ENCODE measurements at places on chromosomes 16 and 17.

- DNase-seq = no peak
These were observed 69.7 kb upstream of the RPL38 start for GRCh38 chr17:74133740-74134139.

GRCh38 chr16:78903843-78904242 lies 696.7 kb downstream of the MAF start:
- no peak for DNase-seq

GRCh38 chr16:74627506-74628220 lies 20.7 kb upstream of the GLG1 start:
- no peak for DNase-seq

DNA sequence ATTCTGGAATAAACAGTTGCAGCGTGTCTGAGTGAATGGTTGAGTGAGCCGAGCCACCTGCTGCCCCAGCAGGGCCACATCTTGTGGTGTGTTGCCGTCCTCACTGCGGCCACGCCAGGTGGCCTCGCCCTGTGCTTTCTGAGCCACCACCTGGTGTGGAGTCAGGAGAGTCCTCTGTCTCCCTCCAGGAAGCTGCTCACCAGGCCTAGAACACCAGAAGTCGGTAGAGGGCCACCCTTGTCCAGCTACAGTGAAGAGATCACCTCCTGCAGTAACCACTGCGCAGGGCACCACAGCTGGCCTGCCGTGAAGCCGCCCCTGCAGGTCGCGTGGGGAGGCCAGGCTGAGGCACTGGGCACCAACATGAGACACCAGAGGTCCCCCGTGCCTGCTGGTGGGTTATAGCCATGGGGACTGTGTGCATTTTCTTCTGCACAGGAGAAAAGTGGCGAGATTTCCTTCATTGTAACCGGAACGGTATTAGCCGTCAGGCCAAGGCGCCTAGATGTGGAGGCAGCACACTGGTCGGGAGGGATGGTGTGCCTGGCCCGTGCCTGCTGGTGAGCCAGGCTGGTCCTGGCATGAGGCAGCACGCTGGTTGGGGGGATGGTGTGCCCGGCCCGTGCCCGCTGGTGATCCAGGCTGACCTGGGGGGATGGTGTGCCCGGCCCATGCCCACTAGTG lies 28.9 kb upstream of the FOXK2 start:
- DNase-seq = no peak

DNA sequence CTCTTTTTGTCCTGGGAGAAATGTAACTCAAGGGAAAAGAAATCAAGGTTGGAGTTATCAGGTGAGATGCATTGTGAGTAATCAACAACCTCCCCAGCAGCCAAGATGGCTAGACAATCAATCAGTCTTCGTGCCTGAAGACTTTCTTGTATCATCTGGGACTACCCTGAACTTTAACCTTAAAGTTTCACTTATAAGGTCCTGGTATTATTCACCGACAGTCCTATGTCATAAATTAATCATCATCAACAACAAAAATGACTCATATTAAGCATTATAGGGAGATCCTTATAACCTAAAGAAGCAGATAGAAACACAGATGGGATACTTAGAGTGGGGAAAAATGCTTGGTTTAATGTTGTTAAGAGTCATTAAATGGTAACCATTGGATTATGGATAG lies 7.7 kb upstream of the TEKT3 start:
- DNase-seq = no peak

GRCh38 chr17:59257101-59257500 lies 36.8 kb downstream of the GDPD1 start:
- no peak for DNase-seq

DNA sequence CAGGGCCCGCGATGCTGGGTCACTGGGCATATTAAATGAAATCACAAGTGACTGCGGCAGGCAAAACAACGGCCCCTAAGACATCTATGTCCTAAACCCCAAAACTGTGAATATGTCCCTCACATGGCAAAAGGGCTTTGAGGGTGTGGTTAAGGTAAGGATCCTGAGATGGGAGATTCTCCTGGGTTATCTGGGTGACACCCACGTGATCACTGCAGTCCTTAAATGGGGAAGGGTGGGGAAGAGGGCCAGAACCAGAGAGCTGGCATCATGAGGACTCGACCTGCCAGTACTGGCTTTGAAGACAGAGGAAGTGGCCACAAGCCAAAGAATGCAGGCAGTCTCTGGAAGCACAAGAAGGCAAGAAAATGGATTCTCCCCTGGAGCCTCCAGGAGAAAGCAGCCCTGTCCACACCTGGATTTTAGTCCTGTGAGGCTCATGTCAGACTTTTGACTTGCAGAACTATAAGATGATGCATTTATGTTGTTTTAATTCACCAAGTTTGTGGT lies 12.5 kb downstream of the COTL1 start:
- DNase-seq = no peak

- no peak for DNase-seq
These were observed 7.8 kb downstream of the XYLT2 start for GRCh38 chr17:50353600-50354195.

DNA sequence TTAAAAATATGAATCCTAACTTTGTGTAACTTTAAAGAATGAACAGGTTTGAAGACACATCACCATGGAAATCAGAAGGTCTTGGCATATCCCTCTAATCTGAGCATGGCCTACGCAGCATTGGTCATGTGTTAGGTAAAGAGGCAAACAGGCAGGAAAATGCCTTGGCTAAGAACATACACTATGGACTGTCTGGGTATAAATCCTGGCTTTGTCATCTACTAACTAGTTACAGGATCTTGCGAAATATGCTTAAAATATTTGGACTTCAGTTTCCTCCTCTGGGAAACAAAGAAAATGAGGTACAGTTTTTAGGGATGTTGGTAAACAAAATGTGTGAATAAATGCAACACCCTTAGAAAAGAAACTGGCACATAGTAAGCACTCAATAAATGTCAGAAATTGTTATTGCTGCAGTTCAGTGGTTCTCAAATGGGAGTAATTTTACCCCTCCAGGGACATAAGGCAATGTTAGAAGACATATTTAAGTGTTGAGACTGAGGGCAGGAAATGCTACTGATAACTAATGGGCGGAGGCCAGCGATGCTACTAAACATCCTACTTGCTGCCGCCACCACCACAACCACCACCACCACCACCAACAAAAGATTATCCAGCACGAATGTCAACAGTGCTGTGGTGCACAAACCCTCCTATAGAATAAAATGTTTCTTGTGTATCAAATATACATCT lies 770.8 kb upstream of the SOX9 start:
- DNase-seq = no peak

GRCh38 chr16:57284952-57285363 lies 486 bp upstream of the PLLP start:
- no peak for DNase-seq

DNA sequence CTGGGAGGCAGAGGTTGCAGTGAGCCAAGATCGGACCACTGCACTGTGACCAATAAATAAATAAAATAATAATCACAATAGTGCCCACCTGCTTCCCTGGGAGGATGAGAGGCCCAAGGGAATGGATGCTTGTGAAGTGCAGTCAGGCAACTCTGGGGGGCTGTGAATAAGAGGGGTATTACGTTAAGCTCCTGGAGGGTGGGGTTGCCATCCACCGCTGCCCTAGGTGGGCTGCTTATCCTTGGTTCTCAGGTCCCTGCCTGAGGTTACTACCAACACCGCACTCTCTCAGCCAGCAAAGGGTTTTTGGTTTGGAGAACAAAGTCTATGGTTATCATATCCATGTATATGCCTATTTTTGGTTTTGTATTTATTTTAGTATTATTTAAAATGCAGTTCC lies 48.6 kb upstream of the CBFA2T3 start:
- no peak for DNase-seq

DNA sequence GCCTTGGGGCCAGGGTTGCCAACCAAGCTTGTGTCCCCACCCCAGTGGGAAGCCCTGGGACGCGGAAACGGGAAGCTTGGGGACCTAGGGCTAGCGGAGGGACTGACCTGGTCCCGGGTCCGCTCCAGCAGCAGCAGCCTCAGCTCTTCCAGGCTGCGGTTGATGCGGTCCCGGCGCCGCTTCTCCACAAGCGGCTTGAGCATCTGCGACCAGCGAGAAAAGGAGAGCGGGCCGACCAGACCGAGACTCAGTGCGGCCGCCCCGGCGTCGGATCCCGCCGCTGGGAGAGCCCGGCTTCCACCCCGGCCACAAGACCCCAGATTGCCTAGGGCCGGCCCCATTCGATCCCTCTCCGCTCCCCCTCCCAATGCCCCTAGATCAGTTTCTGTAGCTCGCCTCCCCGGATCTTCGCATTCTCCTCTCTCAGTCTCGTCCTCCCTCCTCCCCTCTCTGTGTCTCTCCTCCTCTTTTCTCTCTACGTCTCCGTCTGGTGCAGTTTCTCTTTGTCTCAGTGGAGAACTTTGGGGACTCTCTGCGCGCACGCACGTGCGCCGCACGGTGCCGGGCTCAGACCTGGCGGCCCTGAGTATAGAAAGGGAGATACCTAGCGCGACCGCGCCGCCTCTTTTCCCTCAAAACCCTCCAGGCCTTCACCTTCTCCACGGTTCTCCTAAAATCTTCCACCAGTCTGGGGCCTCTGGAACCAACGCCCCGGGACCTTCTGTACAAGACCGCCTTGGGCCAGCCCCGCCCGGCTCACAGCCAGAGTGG lies 797 bp downstream of the HES7 start:
- peak; percentile 73 for DNase-seq

DNA sequence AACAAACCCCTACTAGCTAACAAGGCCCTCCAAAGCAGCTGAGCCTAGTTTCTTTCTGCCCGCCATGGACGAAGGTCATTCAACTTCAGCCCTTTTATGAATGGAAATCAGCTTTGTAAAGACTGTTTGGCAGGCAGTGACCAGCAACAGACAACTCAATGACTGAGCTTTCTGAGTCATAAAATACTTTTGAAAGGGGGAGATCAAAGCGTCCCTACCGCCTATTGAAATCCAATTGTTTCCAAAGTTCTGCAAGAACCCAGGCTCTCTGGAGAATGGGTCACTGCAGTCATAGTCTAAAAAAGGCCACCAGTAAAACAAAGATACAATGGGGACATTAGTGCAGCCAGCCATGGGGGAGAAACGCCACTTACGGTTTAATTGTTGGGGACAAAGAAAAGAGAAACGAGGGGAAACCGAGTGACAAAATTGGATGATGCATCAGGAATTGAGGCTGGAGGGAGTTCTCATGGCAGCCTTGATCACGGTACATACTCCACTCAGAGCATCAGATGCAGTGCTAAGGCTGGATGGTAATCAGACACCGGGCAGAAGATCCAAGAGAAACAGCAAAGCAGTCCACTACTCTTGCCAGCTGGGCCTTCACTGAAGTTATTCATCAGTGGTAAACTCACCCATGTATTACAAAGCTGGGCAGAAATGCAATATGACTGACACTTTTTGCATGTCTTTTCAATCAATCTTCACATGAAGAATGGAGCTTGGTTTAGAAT lies 9.8 kb downstream of the ADAMTS18 start:
- DNase-seq = no peak

DNA sequence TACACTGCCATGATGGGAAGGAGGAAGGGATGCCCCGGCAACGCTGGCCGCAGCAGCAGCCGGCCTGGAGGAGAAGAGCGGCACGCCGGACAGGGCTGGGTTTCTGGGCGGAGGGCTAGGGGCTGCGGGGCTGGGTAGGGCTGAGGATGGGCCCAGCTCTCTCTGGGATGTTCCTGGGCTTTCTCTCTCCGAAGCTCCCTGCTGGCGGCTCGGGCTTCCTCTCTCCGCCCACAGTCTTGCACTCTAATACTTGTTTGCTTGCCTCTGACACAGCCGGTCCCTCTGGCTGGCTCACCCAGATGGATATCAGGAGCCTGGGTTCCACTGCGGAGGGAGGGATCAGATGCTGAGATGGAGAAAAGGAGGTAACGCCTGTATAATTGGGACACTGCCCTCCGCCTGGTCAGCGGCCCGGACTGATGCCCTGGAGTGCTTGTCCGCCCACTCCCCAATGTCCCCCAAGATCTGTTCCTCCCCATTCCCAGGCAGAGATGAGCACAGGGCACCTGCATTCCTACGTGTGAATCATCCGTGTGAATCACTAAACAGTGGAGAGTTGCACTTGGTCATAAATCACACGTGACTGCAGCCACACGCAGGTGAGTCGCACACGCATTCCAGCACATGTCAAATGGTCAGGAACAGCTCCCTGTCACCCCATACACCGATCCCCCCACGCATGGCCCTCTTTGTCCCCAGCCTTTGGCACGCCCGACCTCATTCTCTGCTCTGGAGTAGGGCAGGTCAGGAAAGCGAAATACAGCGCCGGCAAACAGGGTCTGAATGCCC lies at the start of gene ALOXE3:
TSS of gene ALOXE3 (minus strand) at position 535 of the 789 bp plus-strand sequence. CDS start at position 11, 524 bp downstream.
- DNase-seq = peak; percentile 48

GRCh38 chr16:88293097-88293496 lies 89.7 kb upstream of the ZNF469 start:
- no peak for DNase-seq

- DNase-seq = no peak
These were observed 29.2 kb upstream of the HS3ST2 start for GRCh38 chr16:22784690-22785214.

DNA sequence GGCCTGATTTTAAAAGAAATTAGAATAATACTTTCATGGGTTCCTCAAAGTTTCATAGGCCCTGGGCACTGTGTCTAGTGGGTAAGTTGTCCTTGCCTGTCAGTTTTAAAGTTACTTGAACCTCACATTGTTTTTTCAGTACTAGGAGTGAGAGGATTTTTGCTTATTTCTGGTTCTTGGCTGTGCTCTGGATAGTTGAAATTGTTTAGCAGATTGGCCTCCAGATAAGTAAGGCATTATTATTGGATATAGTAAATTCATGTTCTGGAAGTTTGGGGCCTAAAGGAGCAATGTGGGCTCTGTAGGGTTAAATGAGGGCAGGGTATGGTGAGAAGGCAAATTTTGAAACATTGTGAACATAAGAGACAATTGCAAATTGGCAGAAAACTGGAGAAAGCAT lies 78.5 kb downstream of the WNT3 start:
- DNase-seq = no peak

- peak; percentile 32 for DNase-seq
These were observed 363.7 kb downstream of the SNX29 start for GRCh38 chr16:12340151-12340733.

- no peak for DNase-seq
These were observed 36.3 kb downstream of the LYRM9 start for GRCh38 chr17:27856676-27857432.

GRCh38 chr17:3510090-3510489 lies 34.3 kb downstream of the ASPA start:
- no peak for DNase-seq
